Activated T-cell treated with anti-CD3 and anti-CD28 coated beads, Interleukin-2, amount 50 U/mL, for 72 hours (primary cell): ENCODE measurements at places on chromosomes 3 and 15. TPM values are rescaled to one million over a fixed set of nuclear protein-coding genes. Genes with fewer than 3 reads are reported as not detected.

Gene KIF15
- total RNA-seq, result 40.1 TPM

Gene HHLA2
- total RNA-seq, result 1.9 TPM

Gene KLF15
- total RNA-seq, result 1.0 TPM

Gene SAXO2
- total RNA-seq, result 1.1 TPM

Gene PAQR9
- total RNA-seq, result not detected

Gene U2SURP
- total RNA-seq, result 179 TPM

Gene PATL2
- 50.8 TPM for total RNA-seq

Gene SLC22A13
- 1.0 TPM for total RNA-seq

Gene P2RY13
- not detected for total RNA-seq

Gene CMTM8
- total RNA-seq, result 9.0 TPM

Gene FGF12
- not detected for total RNA-seq

Gene CAMP
- not detected for total RNA-seq

Gene DTX3L
- 51.4 TPM for total RNA-seq

Gene PTPRG
- total RNA-seq, result 0.31 TPM

Gene EXD1
- not detected for total RNA-seq

Gene KIAA1143
- total RNA-seq, result 28.4 TPM

Gene MAP6D1
- total RNA-seq, result 1.4 TPM

Gene LSM3
- total RNA-seq, result 14.3 TPM

Gene ALAS1
- 63.6 TPM for total RNA-seq

Gene RLBP1
- 0.53 TPM for total RNA-seq

Gene CEMIP
- total RNA-seq, result 0.09 TPM

Gene SCN11A
- 0.44 TPM for total RNA-seq

Gene MAGEL2
- total RNA-seq, result not detected

Gene WDR93
- 0.19 TPM for total RNA-seq

Gene ISLR2
- total RNA-seq, result not detected

Gene CSTA
- total RNA-seq, result 0.35 TPM

Gene SLC49A4
- total RNA-seq, result 2.9 TPM

Gene FHIT
- 48.2 TPM for total RNA-seq

Gene EFHB
- 1.8 TPM for total RNA-seq

Gene GOLGA6L7
- not detected for total RNA-seq

Gene DCLK3
- not detected for total RNA-seq

Gene CCDC39
- total RNA-seq, result not detected

Gene RAB27A
- 205 TPM for total RNA-seq

Gene PRTG
- total RNA-seq, result not detected

Gene CPN2
- not detected for total RNA-seq

Gene ZNF654
- total RNA-seq, result 20.1 TPM

Gene METTL6
- total RNA-seq, result 26.8 TPM

Gene KPNA4
- total RNA-seq, result 78.0 TPM

Gene SPTBN5
- 1.7 TPM for total RNA-seq

Gene AADACL2
- not detected for total RNA-seq

Gene KLHL6
- total RNA-seq, result 83.5 TPM

Gene PIGB
- 27.5 TPM for total RNA-seq

Gene SI
- total RNA-seq, result not detected

Gene TOP2B
- total RNA-seq, result 151 TPM

Gene FBXO40
- not detected for total RNA-seq

Gene COL8A1
- total RNA-seq, result not detected

Gene SIN3A
- total RNA-seq, result 96.4 TPM

Gene ZNF717
- 24.3 TPM for total RNA-seq

Gene IL5RA
- 1.5 TPM for total RNA-seq

Gene PRR20G
- not detected for total RNA-seq

Gene CCRL2
- 3.2 TPM for total RNA-seq

Gene KIF9
- total RNA-seq, result 4.0 TPM

Gene PAK6
- 0.51 TPM for total RNA-seq

Gene SCN5A
- 0.05 TPM for total RNA-seq

Gene ILDR1
- 0.28 TPM for total RNA-seq

Gene IL17RB
- 0.26 TPM for total RNA-seq

Gene NR2E3
- total RNA-seq, result not detected

Gene GATA2
- total RNA-seq, result 2.9 TPM
